Psoas muscle (tissue), 8 donors: ENCODE measurements at places on chromosomes 5 and 9.

DNA sequence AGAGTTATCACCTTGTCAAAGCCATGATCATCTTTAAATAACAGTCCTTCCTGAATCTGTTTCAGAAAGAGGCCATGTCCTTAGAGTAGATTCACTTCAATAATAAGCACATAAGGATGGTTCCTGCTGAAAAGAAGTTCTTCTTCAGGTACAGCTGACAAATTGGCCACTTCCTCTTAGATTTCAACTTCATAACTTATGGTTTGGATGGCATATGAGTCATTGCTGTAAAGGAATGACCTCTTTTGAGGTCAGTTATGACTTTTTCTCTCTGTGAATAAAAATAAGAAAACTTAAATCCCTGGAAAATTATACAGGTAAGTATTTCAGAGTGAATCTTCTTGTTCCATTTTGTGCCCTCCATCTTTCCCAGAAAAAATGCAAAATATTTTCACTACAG lies 555.3 kb upstream of the ZNF462 start:
- no peak for DNase-seq

- no peak for DNase-seq
Observed at GRCh38 chr9:70832492-70832891, 288.9 kb downstream of the TRPM3 start.

DNA sequence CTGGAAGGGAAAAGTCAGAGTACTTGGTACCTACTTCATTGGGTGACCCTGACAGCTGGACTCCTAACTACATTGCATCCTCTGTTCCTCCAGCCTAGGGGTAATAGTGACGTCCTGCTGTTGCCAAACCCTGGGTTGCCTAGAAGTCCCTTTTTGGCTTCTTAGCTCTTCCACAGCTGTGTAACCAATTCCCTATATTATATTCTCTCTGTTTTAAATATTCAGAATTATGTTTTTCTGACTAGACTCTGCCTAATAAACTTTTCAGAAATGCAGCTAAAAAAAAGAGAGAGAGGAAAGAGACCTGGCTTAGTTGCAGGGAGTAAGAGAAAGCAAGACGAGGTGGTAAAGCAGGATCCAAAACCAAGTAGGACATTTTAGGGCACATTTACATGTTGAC lies 28.4 kb downstream of the MCTP1 start:
- no peak for DNase-seq

DNA sequence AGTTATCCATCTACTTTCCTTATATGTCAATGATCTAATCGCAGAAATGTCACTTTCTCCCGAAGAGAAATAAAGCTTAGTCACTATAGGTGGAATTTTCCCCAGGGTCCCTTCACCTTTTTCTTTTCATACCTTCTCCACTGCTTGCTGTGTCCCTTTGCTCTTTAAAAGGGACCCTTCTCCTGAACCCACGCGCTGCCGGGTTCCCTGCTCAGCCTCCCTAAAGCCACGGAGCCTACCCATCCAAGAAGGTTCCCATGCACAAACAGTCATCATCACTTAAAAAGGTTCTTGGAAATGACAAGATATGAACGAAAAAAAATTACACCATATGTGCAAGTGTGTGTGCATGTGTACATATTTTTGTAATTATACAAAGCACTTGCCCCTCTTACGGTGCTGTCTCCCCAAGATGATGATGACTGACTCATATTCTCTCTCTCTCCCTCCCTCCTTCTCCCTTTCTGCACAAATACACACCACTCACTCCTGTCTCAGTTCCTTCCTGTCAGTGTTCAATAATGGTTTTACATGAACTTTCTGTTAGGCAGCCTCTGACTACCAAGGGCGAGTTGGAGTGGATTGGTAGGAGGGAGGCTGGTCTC lies 1.5 kb upstream of the PTPRD start:
- no peak for DNase-seq

DNA sequence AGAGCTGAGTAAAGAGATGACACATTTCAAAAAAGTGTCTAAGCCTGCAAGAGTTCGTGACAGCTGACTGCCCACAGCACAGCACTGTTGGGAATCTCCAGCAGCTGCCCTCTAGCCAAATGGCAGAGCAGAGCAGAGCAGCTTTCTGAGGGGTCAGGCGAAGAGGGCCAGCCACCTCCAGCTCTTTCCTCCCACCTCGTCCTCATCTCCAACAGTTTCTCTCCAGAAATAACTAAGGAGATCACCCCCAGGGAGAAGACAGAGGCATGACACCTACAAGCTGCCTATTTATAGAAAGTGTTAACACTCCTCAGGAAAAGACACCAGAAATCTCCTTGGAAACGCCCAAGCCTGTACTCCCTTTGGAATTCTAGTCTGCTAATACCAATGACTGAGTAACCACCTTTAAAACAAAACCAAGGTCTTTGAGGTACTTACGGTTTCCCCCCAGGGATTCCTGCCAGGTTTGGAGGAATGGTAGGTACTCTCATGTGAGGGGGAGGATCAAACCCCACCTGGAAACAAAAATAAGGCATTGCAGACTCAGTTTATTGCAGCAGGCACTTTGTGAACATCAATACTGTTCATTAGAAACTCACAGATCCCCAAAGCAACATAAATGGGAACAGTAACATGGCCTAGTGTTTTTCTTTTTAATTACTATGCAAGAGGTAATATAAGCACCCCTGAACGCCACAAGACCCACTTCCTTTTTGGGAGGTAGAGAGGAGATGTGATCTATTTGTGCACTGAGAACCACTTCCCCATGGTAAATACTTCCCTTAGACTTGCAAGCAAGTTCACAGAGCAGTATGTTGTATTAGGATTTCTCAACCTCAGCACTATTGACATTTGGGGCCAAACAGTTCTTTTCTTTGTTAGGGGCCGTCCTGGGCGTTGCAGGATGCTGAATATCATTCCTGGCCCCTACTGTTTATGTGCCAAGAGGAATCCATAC lies 79.3 kb downstream of the TLE1 start:
- DNase-seq, result peak; percentile 59

- DNase-seq, result no peak
Observed at GRCh38 chr9:69331444-69331843, 6.4 kb downstream of the ENTREP1 start.

DNA sequence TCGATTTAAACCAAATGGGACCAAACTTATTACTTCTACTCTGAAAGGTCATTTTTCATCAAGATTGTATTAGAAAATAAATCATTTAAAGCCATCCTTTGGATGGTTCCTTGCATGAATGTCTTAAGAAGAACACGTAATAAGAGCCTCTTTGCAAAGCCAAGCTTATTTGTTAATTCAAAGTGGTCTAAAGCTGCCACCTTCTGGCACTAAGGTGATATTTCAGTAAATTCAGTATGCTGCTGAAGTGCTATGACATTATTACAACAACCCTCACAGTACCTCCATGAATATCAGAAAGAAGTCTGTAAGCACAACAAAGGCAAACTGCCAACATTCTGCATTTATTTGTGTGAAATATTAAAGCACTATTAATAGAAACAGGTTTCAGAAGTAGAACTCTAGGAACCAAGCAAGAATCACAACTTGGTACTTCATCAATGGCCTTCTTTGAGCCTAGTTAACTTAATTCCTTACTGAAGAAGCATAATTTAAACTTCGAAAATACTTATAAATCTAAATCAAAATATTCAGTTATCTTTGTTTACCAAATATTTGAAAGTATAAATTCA lies 53.1 kb upstream of the TYRP1 start:
- DNase-seq, result no peak

DNA sequence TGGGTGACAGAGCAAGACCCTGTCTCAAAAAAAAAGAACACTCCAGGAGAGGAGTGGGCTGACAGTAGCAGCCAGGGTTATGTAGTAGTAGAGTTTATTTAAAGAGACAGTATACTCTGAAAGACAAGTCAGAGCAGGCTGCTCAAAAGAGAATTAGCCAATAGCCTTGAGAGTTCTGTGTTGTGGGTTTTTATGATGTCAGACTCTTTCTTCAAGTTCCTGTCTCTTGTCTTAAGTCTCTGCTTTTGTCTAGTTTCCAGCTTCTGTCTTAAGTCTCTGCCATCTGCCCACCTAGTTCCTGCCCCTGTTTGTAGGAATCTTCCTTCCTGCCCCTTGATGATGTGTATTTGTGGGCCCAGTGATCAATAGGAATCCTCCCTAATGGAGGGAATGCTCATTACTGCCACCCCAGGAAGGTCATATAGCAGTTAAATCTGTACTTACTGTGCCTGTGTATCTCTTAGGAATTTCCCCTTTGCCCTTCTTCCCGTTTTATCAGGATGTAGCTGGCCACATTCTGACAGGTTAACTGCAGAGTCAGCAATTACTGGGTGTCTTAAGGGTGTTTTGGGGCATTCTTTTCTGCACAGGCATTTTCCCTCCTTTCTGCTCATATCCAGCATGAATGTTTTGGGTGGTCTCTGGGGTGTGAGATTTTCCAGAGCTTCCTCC lies 580.5 kb upstream of the SGCD start:
- DNase-seq, result no peak

GRCh38 chr9:119802133-119802532 lies 432.9 kb upstream of the BRINP1 start:
- no peak for DNase-seq

GRCh38 chr9:70100362-70100761 lies 56.7 kb downstream of the MAMDC2 start:
- no peak for DNase-seq

DNA sequence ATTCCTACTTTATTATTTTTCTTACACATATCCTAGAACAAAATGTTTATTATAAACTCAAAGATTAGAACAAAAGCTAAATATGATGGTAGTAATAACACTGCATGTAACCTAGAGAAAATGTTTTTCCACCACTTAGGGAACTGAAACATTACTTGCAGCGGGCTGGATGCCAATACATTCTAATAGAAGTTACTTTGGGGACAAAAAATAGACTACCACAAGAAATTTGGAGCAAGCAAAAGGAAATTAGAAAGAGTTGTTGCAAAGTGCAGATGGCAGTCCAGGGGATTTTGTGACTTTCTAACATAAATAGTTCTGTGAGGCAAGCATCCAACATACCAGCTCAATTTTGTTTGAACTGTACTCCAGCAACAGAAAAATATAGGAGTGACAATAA lies 255.3 kb upstream of the GRIN3A start:
- DNase-seq, result no peak

GRCh38 chr9:7721291-7721690 lies 78.3 kb downstream of the DMAC1 start:
- DNase-seq, result no peak

DNA sequence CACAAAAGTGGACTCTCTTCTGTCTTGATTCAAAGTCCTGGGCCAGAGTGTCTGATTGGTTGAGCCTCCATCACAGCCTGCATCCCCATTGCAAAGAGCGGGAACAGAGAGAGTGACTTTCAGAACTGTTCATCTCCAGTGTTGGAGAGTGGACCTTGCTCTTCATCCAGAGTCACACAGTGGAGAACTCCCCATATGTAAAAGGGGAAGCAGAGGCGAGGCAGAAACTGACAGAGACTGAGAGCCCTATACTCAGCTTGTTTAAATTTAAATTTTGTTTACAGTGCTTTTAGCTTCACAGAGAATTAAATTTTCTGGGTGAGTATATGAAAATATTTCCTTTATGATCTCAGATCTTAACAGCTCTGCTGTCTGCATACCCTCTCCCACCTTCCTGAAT lies 70.0 kb upstream of the SSBP2 start:
- no peak for DNase-seq

DNA sequence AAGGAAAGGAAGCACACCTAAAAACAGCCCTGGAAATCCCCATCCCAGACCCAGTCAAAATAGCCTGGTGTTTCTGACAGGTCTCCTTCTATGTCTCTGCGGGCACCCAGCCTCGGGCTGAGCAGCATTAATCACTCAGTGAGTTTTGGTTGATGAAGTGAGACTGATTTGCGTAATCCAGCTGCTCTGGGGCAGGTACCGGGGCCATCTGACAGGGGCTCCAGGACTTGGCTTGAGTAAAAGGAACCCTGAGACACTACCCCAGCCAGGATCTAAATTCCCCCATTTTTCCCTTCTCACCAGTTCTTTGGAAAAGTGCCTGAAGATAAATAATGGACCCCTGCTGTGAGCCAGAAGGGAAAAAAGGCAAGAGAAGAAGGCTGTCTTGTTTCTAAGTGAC lies 596 bp downstream of the SLC28A3 start:
- no peak for DNase-seq

DNA sequence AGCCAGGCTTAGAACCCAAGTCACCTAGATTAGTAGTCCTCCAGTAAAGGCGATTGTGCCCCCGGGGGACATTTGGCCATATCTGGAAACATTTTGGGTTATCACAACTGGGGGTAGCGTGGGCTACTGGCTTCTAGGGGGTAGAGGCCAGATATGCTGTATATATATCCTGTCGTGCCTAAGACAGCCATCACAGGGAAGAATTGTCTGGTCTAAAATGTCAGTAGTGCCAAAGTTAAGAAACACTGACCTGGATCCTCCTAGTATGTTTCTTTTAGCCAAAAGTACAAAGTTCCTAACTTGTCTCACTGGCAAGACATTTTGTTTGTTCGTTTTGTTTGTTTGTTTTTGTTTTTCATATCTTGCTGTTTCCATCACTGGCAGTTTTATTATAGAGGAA lies 13.8 kb downstream of the RABEPK start:
- no peak for DNase-seq

DNA sequence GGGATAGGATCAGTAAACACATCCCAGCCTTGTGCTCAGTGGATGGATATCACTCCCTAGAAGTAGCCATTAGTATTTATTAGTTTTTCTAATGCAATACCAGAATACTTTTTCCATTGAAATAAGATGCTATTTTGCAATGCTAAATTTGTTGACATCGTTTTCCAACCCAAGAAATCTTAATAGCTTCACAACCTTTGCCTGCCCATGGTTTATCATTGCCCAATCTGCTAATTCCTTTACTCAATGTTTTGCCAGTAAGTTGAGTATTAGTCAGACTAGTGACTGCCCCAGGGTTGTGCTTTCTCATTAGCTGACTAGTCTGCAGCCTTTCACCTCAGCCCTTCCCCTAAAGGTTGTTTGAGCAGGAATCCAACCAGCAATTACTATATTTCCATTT lies 62.9 kb downstream of the NREP start:
- DNase-seq, result no peak

DNA sequence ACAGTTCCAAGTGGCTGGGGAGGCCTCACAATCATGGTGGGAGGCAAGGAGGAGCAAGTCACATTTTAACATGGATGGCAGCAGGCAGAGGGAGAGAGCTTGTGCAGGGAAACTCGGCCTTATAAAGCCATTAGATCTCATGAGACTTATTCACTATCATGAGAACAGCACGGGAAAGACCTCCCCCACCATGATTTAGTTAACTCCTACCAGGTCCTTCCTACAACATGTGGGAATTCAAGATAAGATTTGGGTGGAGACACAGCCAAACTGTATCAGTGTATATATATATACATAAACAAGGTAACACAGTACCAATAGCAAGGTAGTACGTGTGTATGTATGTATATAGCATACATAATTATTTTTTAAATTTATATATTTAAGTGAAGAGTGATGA lies 50.9 kb downstream of the NFX1 start:
- no peak for DNase-seq

- no peak for DNase-seq
Observed at GRCh38 chr5:25554077-25554476, 909.3 kb upstream of the CDH10 start.
